ENCODE measurements at places on chromosomes 16 and 17. TPM values are rescaled to one million over a fixed set of nuclear protein-coding genes. Genes with fewer than 3 reads are reported as not detected.

GRCh38 chr17:79485419-79485985 is 125.3 kb downstream of the RBFOX3 start:
- DNase-seq = no peak

The ACE gene
- total RNA-seq = 24.6 TPM

- no peak for DNase-seq
These were observed 13.4 kb downstream of the SMIM5 start for GRCh38 chr17:75646638-75646992.

GRCh38 chr16:28110479-28110878 is 47.0 kb upstream of the GSG1L start:
- DNase-seq = no peak

- DNase-seq = no peak
These were observed 7.1 kb downstream of the LGALS3BP start for GRCh38 chr17:78972507-78973105.

DNA sequence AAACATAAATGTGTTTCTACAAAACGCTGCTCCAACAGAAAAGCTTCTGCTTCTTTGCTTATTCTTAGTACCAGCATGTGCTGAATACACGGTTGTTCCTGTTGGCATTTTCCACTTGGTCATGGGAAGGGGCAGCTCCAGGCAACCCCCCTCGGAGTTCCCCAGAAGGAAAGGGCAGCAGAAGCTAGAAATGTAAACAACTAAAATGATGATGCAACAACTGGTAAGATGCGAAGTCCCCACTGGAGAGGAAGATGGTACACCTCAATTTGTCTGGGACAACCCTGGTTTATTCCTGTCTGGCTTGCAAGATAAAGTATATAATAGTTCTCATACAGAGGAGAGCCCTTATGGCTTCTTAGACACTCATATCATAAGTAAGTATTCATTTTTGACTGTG is 9.2 kb upstream of the CCL13 start:
- no peak for DNase-seq

Data from mucosa of descending colon (tissue), 3 donors.